ENCODE measurements at places on chromosomes 16 and 17.

DNA sequence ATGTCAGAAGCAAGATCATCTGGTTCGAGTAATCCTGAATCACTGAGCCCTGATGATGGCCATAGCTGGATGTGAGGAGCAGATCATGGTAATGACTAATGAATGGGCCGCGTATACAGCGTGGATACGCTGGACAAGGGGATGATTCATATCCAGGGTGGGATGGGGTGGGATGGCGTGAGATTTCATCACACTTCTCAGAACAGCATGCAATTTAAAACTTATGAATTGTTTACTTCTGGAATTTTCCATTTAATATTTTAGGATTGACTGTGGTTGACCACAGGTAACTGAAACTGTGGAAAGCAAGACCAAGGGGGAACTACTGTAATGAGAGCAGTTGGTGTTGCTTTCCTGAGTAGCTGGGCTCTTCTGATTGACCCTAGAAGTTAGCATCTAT lies 225.5 kb downstream of the STX8 start:
- DNase-seq: no peak

GRCh38 chr16:56860226-56861020 lies 4.6 kb upstream of the SLC12A3 start:
- DNase-seq: no peak

DNA sequence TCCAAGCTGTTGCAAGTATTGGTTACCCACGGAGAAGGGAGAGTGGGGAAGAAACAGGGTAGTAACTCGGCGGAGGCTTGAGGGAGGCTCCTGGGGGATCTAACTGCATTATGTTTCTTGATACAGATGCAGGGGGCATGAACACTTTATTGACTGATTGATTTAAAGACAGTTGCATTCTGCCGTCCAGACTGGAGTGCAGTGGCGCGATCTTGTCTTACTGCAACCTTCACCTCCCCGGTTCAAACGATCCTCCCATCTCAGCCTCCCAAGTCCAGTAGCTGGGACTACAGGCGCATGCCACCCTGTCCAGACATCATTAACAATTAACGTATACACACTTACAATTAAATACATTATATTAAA lies 15.1 kb upstream of the ERN2 start:
- DNase-seq: no peak

DNA sequence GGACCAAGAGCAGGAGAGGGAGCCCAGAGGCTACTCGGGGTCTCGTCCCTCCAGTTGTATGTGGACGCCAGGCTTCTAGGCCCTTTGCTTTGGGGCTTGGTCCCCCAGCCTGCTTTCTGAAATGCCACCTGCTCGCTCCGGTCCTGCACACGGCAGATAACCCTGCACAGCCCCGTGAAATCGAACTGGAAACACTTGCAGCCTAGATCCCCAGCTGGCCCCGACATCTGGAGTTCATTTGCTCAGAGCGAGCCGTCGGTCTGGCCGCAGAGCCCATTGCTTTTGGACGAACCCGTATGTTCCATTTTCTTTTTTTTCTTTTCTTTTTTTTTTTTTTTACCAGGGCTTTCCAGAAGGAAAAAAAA lies 22.9 kb downstream of the C1QTNF1 start:
- no peak for DNase-seq

DNA sequence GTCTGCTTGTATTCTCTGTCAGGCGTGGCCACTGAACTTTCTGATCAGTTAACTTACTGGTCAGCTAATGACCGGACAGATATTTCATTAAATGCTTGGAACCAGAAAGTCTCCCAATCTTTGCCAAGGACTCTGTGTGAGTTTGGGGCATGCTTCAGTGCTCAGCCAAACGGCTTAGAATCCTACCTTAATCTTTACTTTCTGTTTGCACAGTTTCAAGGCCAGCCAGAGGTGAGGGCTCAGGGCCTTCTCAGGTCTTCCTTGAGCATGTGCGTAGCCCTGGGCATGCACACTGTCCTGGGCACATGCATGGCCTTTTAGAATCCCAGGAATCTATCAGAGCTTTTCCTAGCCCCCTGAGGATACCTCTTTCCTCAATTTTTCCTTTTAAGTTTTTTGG lies 230.1 kb downstream of the RAB11FIP4 start:
- no peak for DNase-seq

DNA sequence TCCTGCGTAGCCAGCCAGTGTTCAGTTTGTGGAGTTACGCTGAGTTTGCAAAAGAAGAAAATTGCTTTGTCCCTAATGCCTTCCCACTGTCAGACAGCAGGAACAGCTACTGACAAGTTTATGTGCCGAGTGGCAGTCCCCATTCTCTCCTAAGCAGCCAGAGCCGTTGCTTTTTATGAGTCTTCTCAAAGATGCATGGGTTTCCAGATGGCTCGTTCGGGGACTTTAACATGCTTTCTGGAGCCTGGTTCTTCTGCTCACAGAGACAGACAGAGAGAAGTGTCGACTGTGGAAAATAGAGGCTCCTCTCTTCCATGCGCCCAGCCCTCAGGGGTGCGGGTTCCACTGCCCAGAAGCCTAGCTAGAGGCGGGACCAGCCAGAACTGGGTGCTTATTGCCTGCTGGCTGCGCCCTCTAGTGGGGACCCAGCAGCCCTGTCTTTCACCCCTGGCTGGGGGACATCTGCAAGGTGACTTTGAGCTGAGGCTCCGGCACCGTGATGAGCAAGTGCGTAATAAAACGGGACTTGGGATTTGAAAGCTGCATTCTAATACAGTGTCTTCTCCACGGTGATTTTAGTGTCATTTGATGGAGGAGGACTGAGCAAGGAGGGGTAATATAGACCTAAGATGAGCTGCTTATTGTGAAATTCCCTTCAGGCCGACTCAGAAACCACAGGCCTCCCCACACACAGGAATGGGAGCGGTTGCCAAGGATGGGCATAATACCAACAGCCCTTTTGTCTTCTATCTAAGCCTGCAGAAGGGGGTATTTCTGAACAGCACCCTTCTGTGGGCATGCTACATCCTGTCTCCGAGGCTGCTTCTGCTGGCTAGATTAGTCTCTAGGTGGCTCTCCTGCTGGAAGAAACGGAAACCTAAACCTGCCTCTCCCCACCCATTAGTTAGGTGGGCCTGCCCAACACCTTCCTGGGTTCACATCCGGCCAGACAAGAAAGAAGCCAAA lies 73.1 kb downstream of the CCDC182 start:
- DNase-seq: no peak

GRCh38 chr17:7711051-7711755 lies 6.2 kb downstream of the EFNB3 start:
- no peak for DNase-seq

GRCh38 chr17:149897-150584 lies 12.7 kb downstream of the SCGB1C2 start:
- no peak for DNase-seq

GRCh38 chr16:80369138-80369958 lies 171.4 kb upstream of the DYNLRB2 start:
- DNase-seq: no peak

DNA sequence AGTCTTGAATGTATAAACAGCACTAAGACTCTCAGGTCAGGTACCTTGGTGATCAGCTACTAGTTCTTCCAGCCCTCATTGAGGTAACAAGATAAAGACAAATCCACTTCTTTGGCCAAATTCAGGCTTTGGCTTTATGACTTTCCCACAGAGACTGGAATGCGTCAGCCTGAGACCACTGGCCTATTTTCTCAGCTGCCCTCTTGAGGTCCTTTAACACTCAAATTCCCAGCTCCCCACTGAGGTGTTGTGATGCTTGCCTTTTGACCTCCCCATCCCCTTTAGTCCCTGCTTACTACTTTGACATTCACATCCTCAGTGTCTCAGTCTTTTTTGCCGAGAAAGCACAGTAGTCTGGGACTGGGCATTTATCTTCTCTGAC lies 10.6 kb downstream of the TNFAIP1 start:
- DNase-seq: no peak

DNA sequence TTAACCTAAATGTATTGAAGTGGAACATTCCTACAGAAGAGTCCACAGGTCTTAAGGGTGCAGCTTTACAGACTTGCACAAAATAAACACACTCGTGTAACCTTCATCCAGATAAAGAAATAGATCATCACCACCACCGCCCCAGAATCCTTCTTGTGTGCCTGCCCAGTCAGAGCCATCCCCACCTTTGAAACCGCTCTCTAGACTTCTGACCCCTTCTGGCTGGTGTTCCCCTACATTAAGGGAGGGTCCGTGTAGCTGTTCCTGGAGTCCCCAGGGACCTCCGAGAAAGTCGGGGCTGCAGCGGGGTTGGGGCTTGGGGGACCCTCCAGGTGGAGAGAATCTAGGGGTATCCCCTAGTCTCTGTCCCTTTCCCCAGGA lies 9.4 kb downstream of the TBX4 start:
- no peak for DNase-seq

- no peak for DNase-seq
Measured at GRCh38 chr16:88999457-89000206, 22.6 kb upstream of the CBFA2T3 start.
